ENCODE measurements at places on chromosomes 12 and 14. TPM values are rescaled to one million over a fixed set of nuclear protein-coding genes. Genes with fewer than 3 reads are reported as not detected.

TAS2R9 gene
- total RNA-seq, result 0.46 TPM

APOF gene
- not detected for total RNA-seq

CRADD gene
- 11.7 TPM for total RNA-seq

ALDH1L2 gene
- 25.1 TPM for total RNA-seq

HRK gene
- total RNA-seq, result 8.9 TPM

DIO3 gene
- total RNA-seq, result not detected

BICD1 gene
- 52.7 TPM for total RNA-seq

TRMT61A gene
- total RNA-seq, result 12.0 TPM

MIPOL1 gene
- 15.1 TPM for total RNA-seq

CCDC197 gene
- total RNA-seq, result not detected

ETFBKMT gene
- total RNA-seq, result 7.3 TPM

LRP1 gene
- 70.2 TPM for total RNA-seq

LALBA gene
- not detected for total RNA-seq

SYNDIG1L gene
- total RNA-seq, result not detected

ATF1 gene
- 21.8 TPM for total RNA-seq

SIVA1 gene
- total RNA-seq, result 58.5 TPM

MSRB3 gene
- total RNA-seq, result 6.2 TPM

CCDC177 gene
- not detected for total RNA-seq

CCDC38 gene
- 0.15 TPM for total RNA-seq

SLC10A1 gene
- not detected for total RNA-seq

NTN4 gene
- 0.34 TPM for total RNA-seq

LRFN5 gene
- 0.69 TPM for total RNA-seq

OR4N2 gene
- not detected for total RNA-seq

TC2N gene
- 0.36 TPM for total RNA-seq

PRR4 gene
- total RNA-seq, result 3.1 TPM

NRXN3 gene
- 1.4 TPM for total RNA-seq

GALNT8 gene
- total RNA-seq, result not detected

RPS6KA5 gene
- 1.5 TPM for total RNA-seq

TMEM253 gene
- not detected for total RNA-seq

FOXG1 gene
- not detected for total RNA-seq

LRRIQ1 gene
- 0.67 TPM for total RNA-seq

LUM gene
- 2.2 TPM for total RNA-seq

LRP1-AS gene
- total RNA-seq, result not detected

OR6C1 gene
- total RNA-seq, result not detected

CACNA2D4 gene
- total RNA-seq, result 0.34 TPM

IRAK3 gene
- total RNA-seq, result 9.0 TPM

AMN gene
- total RNA-seq, result under 0.01 TPM

ZC2HC1C gene
- 1.4 TPM for total RNA-seq

HCAR1 gene
- 0.73 TPM for total RNA-seq

ADCY6 gene
- total RNA-seq, result 24.5 TPM

KRT74 gene
- total RNA-seq, result not detected

EML5 gene
- total RNA-seq, result under 0.01 TPM

TOMM20L gene
- not detected for total RNA-seq

TPH2 gene
- not detected for total RNA-seq

KRT72 gene
- total RNA-seq, result not detected

NRIP2 gene
- not detected for total RNA-seq

Data from melanocyte of skin (primary cell).